ENCODE measurements at places on chromosomes 3 and 15. TPM values are rescaled to one million over a fixed set of nuclear protein-coding genes. Genes with fewer than 3 reads are reported as not detected.

DNA sequence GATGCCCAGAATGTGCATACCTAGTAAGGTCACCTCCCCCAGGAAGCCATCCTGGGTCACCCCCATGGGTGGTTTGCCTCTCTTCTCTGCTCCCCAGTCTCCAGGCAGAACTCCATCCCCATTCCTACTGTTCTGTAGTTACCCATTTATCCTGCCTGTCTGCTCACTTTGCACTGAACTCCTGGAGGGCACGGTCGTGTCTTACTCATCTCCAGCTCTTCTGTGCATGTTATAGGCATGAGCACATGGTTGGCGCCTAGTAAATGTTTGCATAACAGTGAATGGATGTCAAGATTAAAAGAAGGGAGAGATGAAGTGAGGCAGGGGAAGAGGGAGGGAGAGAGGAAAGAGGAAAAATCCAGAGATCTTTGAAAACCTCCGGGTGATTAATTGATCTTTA is 208.4 kb upstream of the TRIM42 start:
- no peaks in the 10 kb centered on the region for H3K36me3 ChIP-seq
- H3K4me1 ChIP-seq, result peaks cover 5% of the 10 kb centered on the region
- peaks cover 6% of the 10 kb centered on the region for H3K27me3 ChIP-seq
- no peak overlapping the region for H3K27ac ChIP-seq
- H3K4me3 ChIP-seq, result no peak overlapping the region

GRCh38 chr3:21533002-21533401 is 218.0 kb downstream of the ZNF385D start:
- no peaks in the 10 kb centered on the region for H3K36me3 ChIP-seq
- H3K4me3 ChIP-seq, result no peak overlapping the region
- H3K27me3 ChIP-seq, result no peaks in the 10 kb centered on the region
- H3K4me1 ChIP-seq, result no peaks in the 10 kb centered on the region

- no peak overlapping the region for H3K27ac ChIP-seq
- no peaks in the 10 kb centered on the region for H3K36me3 ChIP-seq
- H3K4me1 ChIP-seq, result no peaks in the 10 kb centered on the region
- no peak for DNase-seq
These were observed 9.6 kb upstream of the RASA2 start for GRCh38 chr3:141477224-141477623.

DNA sequence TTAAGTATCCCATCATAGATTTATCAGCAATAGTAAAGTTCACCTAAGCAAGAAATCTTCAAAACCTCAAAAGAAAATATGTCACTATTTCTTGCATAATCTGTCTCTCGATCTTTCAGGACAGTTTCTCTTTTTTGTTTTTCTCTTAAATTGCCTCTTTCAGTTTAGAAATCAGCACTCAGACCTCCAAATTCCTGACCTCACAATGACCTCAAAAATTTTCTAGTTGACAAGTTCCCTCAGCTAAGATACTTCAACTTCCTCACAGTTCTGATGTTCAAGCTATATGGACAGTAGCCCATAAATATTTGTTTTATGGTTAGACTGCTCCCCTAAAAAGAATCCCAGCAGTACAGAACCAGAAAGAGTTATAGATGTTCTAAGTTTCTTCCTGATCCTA is 24.1 kb downstream of the SLC24A5 start:
- H3K4me1 ChIP-seq, result peaks cover 3% of the 10 kb centered on the region
- H3K27ac ChIP-seq, result no peak overlapping the region
- peaks cover 20% of the 10 kb centered on the region for H3K36me3 ChIP-seq
- H3K27me3 ChIP-seq, result no peaks in the 10 kb centered on the region
- DNase-seq, result no peak

GRCh38 chr15:78922527-78922926 is 22.3 kb downstream of the CTSH start:
- DNase-seq, result no peak
- no peak overlapping the region for H3K4me3 ChIP-seq
- H3K36me3 ChIP-seq, result peaks cover 23% of the 10 kb centered on the region
- peaks cover 1% of the 10 kb centered on the region for H3K4me1 ChIP-seq
- no peak overlapping the region for H3K27ac ChIP-seq
- H3K27me3 ChIP-seq, result no peaks in the 10 kb centered on the region

GRCh38 chr15:39920510-39921273 is 626 bp upstream of the GPR176 start:
- DNase-seq, result peak; percentile 41
- H3K27ac ChIP-seq, result peak overlapping the region; percentile 92
- H3K4me1 ChIP-seq, result peaks cover 14% of the 10 kb centered on the region
- H3K4me3 ChIP-seq, result peak overlapping the region; percentile 85
- H3K36me3 ChIP-seq, result no peaks in the 10 kb centered on the region

DNA sequence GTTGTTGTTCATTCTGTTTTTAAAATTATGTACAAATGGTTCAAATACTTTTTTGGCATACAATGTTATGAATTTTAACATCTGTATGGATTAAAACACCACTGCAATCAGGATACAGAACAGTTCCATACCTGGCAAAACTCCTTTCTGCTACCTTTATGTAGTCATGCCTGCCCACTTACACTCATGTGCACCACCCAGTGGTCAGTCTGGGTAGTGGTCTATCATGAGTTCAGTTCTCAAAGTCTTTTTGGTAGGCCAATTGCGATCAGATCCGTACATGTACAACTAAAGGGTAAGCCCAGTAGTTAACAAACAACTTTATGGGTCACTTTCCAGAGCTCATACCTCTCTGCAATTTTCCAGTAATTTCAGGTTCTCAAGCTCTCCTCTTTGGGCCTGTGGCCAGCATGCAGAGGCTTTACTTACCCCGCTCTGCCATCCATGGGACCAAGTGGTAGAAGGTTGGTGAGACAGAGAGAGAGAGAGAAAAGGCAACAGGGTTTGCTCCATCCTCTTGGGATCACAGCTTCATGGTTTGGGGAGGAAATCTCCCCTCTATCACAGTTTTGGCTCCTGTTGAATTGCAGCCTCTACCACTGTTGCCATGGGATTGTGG is 63.9 kb upstream of the FAM98B start:
- DNase-seq, result peak; percentile 59
- no peaks in the 10 kb centered on the region for H3K4me1 ChIP-seq
- no peaks in the 10 kb centered on the region for H3K36me3 ChIP-seq
- peaks cover 3% of the 10 kb centered on the region for H3K27me3 ChIP-seq
- H3K27ac ChIP-seq, result no peak overlapping the region

GRCh38 chr3:56613016-56613415 is 56.0 kb downstream of the CCDC66 start:
- no peaks in the 10 kb centered on the region for H3K27me3 ChIP-seq
- H3K27ac ChIP-seq, result peak overlapping the region; percentile 25
- no peak overlapping the region for H3K4me3 ChIP-seq
- DNase-seq, result no peak

- H3K27me3 ChIP-seq, result no peaks in the 10 kb centered on the region
- H3K27ac ChIP-seq, result no peak overlapping the region
- no peak overlapping the region for H3K4me3 ChIP-seq
- H3K36me3 ChIP-seq, result peaks cover 38% of the 10 kb centered on the region
These were observed 73.4 kb downstream of the CHSY1 start for GRCh38 chr15:101178479-101178878.

GRCh38 chr15:29888646-29889045 is 66.4 kb upstream of the TJP1 start:
- peaks cover 13% of the 10 kb centered on the region for H3K27me3 ChIP-seq
- H3K4me3 ChIP-seq, result peak overlapping the region; percentile 31
- peak overlapping the region; percentile 80 for H3K27ac ChIP-seq
- H3K36me3 ChIP-seq, result no peaks in the 10 kb centered on the region

DNA sequence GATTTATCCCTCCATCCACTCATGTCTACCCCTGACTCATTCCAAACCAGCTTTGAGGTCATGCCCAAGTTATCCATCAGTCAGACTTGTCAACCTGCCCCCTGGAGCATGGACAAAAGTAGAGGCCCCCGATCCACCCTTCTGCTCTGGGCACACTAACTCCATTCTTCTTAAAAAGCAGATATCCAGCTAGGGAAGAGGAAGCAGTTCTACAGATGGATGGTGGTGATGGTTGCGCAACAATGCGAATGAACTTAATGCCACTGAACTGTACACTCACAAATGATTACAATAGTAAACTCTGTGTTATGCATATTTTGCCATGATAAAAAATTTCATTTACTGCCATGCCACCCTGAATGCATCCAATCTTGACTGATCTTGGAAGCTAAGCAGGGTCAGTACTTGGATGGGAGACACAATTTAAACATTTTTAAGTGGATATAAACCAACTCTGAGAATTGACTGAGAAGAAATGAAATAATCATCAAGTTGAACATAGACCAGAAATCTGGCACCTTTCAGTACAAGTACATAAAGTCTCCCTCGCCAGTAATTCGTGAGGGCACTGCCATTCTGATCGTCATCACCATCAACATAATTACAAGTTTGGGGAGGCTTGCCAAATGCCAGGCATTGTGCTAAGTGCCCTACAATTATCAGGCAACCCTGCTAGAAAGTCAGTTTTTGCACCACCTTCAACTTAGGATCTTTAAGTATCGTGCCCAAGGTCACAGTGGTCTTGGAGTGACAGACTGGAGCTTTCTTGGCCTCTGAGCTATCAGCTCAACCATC is 124.8 kb downstream of the ATP10A start:
- DNase-seq, result no peak
- H3K4me3 ChIP-seq, result no peak overlapping the region
- H3K36me3 ChIP-seq, result no peaks in the 10 kb centered on the region
- peaks cover 5% of the 10 kb centered on the region for H3K4me1 ChIP-seq
- no peak overlapping the region for H3K27ac ChIP-seq

GRCh38 chr3:195056506-195056905 is 214.5 kb downstream of the XXYLT1 start:
- no peak overlapping the region for H3K4me3 ChIP-seq
- peaks cover 9% of the 10 kb centered on the region for H3K27me3 ChIP-seq

DNA sequence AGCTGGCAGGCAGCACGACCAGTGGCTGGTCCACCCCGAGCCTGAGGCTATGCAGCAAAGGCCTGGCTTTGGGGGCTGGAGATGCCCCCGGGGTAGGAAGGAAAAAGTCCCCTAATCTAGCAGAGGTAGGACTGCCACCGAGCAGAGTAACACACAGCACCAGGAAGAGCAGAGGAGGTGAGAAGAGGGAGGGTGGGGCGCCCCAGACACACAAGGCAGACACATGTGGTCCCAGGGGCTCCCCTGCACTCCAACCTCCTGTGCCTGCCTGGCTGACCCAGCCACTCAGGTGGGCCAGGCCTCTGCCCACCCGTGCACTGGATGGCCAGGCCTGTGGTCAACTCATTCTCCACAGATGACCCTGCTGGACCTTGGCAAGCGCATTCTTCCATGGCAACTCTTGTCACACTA is 112.4 kb downstream of the ADCY5 start:
- no peak overlapping the region for H3K27ac ChIP-seq
- H3K27me3 ChIP-seq, result no peaks in the 10 kb centered on the region
- peaks cover 4% of the 10 kb centered on the region for H3K36me3 ChIP-seq
- H3K4me1 ChIP-seq, result no peaks in the 10 kb centered on the region
- H3K4me3 ChIP-seq, result no peak overlapping the region
- no peak for DNase-seq

ACTRT3 gene
- 2.6 TPM for total RNA-seq

SPINT1 gene
- total RNA-seq, result 217 TPM

TM6SF1 gene
- total RNA-seq, result 0.27 TPM

NMNAT3 gene
- 3.5 TPM for total RNA-seq
